Mesothelial cell of epicardium (in vitro differentiated cells): ENCODE measurements at places on chromosomes 1 and 21. TPM values are rescaled to one million over a fixed set of nuclear protein-coding genes. Genes with fewer than 3 reads are reported as not detected.

Gene SLFNL1
- total RNA-seq = 1.2 to 1.4 TPM (median 1.3 TPM) in 3 replicates

Gene VCAM1
- total RNA-seq = 30.8 to 35.6 TPM (median 33.6 TPM) in 3 replicates

Gene VHLL
- 0.42 TPM in 1 of 3 replicates, not detected in the others for total RNA-seq

Gene NPL
- 3.9 to 5.8 TPM (median 4.9 TPM) in 3 replicates for total RNA-seq

Gene RYR2
- total RNA-seq = 5.1 to 13.0 TPM (median 6.1 TPM) in 3 replicates

Gene TMEM82
- not detected in 3 replicates for total RNA-seq

Gene APOBEC4
- total RNA-seq = not detected in 3 replicates

Gene PRAMEF7
- total RNA-seq = not detected in 3 replicates

GRCh38 chr1:145886816-145887215, 1.1 kb upstream of the ANKRD35 start:
- no peak for DNase-seq

- no peak for DNase-seq
These were observed 1.2 kb downstream of the CCNL2 start for GRCh38 chr1:1397839-1398523.

DNA sequence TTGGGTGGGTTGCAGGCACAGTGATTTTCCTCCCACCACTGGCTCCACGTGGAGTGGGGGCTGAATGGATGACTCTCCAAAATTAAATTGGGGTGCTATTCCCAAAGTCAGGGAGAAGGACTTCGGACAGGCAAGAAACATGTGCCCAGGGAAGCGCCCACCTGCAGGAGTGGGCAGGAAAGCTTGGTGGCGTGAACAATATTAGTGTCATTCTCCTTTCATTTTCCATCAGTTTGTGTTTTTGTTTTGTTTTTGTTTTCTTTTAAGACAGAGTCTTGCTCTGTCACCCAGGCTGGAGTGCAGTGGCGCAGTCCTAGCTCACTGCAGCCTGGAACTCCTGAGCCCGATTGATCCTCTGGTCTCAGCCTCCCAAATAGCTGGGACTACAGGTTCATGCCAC, 30.1 kb downstream of the TOMM20 start:
- no peak for DNase-seq

GRCh38 chr1:160063176-160063575, 6.8 kb downstream of the KCNJ10 start:
- DNase-seq = no peak

- DNase-seq = no peak
These were observed 52.9 kb downstream of the KCNC4 start for GRCh38 chr1:110262846-110263631.

- no peak for DNase-seq
These were observed 54.5 kb downstream of the COL6A1 start for GRCh38 chr21:46035809-46036695.

- DNase-seq = no peak
These were observed 37.8 kb upstream of the POFUT2 start for GRCh38 chr21:45325206-45326168.

- DNase-seq = no peak
These were observed 10.5 kb downstream of the KIAA1614 start for GRCh38 chr1:180923021-180923841.

- DNase-seq = no peak
These were observed 12.8 kb downstream of the S100A7 start for GRCh38 chr1:153447498-153448170.

GRCh38 chr1:165011991-165012531, 344.5 kb downstream of the LMX1A start:
- no peak for DNase-seq

DNA sequence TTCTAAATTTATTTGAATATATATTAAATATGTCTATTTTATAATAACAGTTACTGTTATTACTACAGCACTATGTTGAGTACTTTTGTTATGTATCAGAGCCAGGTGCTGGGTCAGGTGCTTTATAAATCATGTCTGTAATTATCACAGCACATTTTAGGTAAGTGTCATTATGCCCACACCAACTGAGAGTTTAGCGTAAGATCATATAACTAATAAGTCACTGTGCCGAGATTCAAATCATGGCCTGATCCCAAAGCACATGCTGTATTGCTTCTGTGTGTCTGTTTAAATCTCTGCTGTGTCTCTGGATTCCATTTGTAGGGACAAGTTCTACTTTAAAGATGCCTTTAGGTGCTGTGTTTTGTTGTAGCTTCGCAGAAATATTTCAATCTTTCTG, 1.9 kb downstream of the GPSM2 start:
- no peak for DNase-seq

DNA sequence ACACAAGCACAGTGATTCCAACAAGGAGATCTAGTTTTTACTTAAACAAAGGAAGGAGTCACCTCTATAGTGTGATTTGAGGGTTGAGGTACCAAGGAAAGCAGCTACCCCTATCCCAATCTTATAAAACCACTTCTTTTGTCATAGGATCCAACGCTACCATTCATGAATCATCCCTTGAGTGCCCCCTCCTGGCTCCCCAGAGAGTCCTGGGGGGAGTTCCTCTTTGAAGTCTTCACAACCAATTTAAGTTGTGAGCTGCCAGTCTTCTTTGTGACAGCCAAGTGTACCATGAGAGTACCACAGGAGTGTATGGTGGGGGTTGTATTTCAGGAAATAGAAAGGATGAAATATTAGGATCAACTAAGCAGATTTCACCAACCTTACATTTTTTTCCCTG, 39.1 kb upstream of the NHLH2 start:
- no peak for DNase-seq

- DNase-seq = peak; percentile 18
These were observed 125.9 kb downstream of the DMRTB1 start for GRCh38 chr1:53585129-53585528.

- no peak for DNase-seq
These were observed 207.6 kb upstream of the NFIA start for GRCh38 chr1:60874718-60875117.

DNA sequence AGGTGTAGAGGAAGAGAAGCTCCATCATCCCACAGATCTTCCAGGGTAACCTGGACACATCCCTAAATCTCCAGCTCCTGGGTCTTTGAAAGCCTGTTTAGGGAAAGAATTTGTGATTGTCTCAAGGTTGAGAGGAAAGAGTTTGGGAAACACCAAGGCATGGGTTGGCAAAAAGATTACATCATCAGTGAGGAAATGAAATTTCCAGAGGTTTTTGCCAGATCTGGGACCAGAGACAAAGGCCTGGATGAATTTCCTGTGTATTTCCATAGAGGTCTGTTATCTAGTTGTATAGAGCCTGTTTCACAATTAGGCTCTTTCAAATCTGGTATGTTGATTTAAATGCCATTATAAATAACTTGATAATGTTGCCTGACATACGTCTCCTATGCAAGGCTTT, 82.3 kb downstream of the GPR89B start:
- DNase-seq = no peak

- DNase-seq = no peak
These were observed 10.8 kb upstream of the SMYD2 start for GRCh38 chr1:214270097-214270650.

DNA sequence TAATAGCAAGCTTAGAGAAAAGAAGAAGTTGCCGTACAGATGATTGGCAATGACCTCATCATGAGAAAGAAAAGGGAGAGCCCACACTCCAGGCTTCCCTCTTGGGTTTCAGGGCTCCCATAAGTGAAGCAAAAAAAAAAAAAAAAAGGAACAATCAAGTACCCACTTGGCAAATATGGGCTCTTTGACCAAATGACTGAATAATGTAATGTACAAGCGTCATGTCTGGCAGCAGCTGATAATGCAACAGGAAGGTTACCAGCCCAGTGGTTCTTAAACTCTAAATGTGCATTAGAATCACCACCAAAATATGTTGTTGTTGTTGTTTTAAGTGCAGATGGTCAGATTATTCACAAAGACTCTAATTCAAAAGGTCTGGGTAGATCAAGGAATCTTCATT, 13.5 kb downstream of the TNFSF4 start:
- no peak for DNase-seq

DNA sequence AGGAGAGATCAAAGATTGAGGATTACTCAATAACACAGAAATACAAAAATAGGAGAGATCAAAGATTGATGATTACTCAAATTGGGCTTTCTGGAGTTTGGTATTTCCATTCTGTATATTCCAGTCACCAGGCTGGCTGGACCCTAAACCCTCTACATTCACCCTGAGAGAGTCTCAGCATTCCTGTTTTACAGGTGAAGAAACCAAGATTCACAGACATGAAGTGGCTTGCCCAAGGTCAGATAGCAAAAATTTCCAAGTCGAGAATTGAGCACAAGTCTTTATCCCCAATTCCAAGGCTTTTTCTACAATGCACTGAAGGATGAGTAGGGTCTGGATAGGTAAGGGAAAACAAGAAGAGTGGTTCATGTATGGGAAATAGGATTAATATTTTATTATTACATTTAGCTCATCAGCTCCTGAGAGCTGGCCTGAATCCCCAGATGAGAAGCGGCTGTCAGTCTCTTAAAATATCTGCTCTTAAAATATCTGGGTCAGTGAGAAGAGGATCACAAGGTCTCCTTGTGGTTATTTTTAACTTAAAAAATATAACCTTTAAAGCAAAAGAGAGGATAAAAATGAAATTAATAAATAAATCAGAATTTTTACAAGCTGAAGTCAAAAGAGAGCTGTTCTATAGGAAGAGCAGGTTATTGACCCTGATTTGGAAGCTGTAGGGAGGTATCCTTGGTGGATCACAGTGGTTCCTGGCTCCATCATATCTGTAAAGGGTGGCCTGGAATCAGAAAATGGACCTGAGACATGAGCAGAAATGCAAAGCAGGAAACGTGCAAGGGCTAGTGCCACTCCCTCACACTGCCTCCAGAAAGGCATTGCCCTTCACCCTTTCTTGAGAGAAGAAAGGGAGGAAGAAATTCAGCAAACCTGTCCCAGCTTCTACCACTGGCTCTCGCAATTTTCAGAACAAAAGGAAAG, 29.1 kb upstream of the SEC16B start:
- DNase-seq = no peak

- DNase-seq = peak; percentile 47
These were observed 833 bp upstream of the RCOR3 start for GRCh38 chr1:211258310-211258755.

GRCh38 chr1:106646261-106646784, 410.2 kb upstream of the PRMT6 start:
- DNase-seq = no peak

GRCh38 chr1:223429821-223430220, 36.6 kb downstream of the CCDC185 start:
- no peak for DNase-seq

DNA sequence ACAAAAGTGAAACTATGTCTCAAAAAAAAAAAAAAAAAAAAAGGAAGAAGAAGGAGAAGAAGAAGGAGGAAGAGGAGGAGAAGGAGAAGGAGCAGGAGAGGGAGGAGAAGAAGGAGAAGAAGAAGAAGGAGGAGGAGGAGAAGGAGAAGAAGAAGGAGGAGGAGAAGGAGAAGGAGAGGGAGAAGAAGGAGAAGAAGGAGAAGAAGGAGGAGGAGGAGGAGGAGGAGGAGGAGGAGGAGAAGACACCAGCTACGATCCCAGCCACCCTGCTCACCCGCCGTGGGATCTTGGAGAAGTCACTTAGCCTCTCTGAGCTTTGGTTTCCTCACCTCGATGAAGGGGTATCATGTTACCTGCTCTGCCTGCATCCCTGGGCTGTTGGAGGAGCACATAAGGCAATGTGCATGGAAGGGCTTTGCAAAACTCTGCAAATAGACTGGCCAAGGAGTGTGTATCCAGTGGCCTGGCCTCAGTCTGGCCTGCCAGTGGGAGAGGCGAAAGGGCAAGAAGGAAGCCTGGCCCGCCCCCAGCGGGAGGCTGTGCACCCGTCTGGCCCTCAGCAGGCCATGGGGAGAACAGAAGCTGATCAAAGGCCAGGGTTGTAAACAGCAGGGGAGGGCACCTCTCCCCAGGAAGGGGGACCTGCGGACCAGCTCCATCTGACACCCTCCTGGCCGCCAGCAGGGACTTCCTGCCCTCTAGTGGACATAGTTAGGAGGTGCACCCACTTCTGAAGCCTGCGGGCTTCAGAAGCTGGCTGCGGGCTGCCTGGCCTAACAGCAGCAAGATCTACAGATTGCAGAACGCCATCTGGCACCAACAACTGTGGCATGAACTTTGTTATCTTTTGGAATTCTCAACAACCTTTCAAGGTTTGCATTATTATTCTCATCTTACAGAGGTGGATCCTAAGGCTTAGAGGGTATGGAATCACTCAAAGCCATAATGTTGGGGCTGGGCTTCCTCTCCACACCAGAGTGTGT, 19.2 kb upstream of the CDK18 start:
- DNase-seq = no peak

DNA sequence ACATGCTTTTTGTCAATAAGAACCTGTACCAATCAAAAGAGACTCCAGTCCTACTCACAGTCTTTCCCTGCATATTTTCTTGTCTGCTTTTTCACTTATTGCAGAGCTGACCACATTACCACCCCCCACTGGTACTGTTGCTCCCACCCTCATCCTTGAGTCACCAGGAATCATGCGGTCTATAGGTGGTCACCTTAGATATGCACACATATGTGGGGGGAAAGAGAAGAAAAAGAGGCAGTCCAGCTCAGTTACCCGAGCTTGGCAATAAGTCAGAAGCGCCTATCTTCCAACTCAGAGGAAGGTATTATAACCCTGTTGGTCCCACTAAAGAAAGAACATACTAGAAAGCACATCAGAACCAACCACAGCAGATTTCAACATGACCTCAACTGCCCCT, 119.2 kb downstream of the SMYD2 start:
- DNase-seq = no peak

GRCh38 chr1:57007948-57008347, 42.1 kb upstream of the C8B start:
- no peak for DNase-seq

- no peak for DNase-seq
These were observed 19.0 kb downstream of the OR2L3 start for GRCh38 chr1:248065604-248066003.

GRCh38 chr1:84412316-84412942, 14.1 kb downstream of the DNASE2B start:
- no peak for DNase-seq

DNA sequence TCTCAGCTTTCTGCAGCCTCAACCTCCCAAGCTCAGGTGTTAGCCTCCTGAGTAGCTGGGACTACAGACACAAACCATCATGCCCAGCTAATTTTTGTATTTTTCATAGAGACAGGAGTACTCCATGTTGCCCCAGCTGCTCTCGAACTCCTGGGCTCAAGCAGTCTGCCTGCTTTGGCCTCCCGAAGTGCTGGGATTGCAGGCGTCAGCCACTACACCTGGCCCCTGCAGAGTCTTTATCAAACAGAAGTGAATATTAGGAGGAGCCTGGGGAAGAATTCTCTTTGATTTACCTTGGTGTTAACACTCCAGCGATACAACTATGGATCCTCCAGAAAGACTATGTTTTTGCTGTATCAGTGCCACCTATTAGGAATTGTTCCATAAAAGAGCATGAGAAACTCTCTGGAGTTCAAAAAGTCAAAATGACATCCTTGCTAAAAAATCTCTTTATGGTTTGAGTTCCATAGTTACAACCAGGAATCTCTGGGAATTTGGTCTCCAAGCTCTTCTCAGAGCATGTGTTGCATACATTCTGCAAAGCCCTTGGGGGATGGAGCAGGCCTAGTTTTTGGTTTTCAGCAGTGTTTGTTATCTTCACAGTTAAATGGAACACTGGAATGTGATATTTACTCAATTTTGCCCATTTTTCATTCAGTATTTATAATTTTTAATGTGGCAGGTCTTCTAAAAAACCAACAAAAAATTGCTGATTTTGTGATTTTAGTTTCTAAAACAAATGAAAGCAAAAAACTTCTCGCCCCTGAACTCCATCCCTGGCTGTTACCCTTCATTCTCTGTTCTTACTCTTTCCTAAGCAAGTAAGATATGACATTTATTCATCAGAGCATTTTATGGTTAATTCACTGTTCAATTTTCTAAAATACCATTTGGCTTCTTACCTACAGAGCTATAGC, 77.3 kb downstream of the OLFML2B start:
- DNase-seq = no peak

- DNase-seq = no peak
These were observed 126.8 kb downstream of the RGS21 start for GRCh38 chr1:192443616-192444015.
